Heart right ventricle (tissue), 16 donors: ENCODE measurements at places on chromosomes 12 and 14. TPM values are rescaled to one million over a fixed set of nuclear protein-coding genes. Genes with fewer than 3 reads are reported as not detected.

CAMKK2 gene
- total RNA-seq, result 17.0 TPM

DNA sequence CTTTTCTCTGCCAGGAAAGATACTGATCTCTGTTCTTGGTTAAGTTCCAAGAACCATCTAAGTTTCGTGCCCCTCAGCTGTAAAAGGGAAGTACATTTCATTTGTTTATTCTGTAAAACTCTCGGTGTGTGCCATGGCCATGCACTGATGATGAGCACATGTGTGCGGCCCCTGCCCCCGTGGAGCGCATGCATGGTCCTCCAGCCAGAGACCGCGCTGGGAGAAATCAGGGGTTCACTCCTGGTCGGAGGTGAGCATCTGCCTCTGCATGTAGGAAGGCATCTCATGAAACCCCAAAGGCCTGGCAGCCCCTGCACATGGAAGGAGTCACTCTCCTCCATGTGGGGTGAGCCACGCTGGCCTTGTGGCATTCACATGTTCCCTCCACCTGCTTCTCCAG is 102.5 kb upstream of the RTL1 start:
- peaks cover 12% of the 10 kb centered on the region for H3K27me3 ChIP-seq
- no peaks in the 10 kb centered on the region for H3K4me1 ChIP-seq
- no peak for DNase-seq
- no peak overlapping the region for H3K27ac ChIP-seq
- H3K36me3 ChIP-seq, result no peaks in the 10 kb centered on the region
- no peak overlapping the region for H3K4me3 ChIP-seq

BEGAIN gene
- 1.5 TPM for total RNA-seq

DNA sequence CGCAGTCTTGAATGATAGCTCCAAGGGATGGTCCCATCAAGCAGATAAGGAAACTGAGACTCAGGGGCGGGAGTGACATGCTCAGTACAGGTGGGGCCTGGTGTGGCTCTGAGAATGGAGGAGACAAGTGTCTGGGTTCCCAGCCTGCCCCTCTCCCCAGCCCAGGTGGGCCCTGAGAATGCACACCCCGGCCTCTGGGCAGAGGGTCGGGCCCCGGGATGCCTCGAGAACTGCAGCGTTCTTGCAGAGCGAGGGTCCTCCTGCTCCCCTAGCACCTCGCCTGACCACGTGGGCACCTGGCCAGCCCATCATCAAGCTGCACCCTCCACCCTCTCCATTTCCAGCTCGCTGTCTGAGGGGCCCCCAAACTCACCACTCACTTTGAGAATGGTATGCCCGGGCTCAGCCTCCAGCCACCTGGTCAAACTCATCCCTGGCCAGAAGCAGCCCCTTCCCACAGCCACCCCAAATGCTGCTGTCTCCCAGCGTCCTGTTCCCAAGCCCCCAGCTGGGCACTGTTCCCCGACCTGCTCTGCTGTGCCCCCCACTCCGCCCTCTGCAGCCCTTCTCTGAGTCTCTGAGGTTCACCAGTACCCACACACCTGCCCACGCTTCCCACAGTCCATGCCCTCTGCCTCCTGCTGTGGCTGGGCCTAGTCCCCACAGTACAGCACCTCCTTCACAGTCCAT is 44.3 kb downstream of the CYP46A1 start:
- no peak for DNase-seq
- no peaks in the 10 kb centered on the region for H3K36me3 ChIP-seq
- no peak overlapping the region for H3K27ac ChIP-seq
- no peak overlapping the region for H3K4me3 ChIP-seq

DNA sequence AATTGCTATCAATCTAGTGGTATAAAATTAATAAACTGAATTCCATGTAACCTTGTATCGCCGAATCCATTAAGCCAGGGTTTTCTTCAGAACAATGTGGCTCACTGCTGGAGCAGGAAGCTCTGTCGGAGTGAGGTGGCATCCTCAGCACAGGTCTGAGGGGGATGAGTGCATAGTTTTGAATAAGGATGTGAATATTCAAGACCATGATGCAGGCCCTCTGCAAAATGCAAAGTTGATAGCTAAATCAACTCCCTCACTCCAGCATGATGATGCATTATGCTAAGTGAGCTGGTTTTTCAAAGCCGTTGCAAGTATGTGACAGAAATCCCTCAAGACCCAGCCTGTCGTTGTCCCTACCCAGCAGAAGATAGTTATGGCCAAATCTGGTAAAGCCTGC is 53.0 kb downstream of the TRIM9 start:
- no peaks in the 10 kb centered on the region for H3K4me1 ChIP-seq
- H3K27ac ChIP-seq, result no peak overlapping the region
- DNase-seq, result no peak
- peaks cover under 1% of the 10 kb centered on the region for H3K27me3 ChIP-seq

GIT2 gene
- total RNA-seq, result 40.0 TPM

- peaks cover 3% of the 10 kb centered on the region for H3K4me1 ChIP-seq
- H3K27me3 ChIP-seq, result no peaks in the 10 kb centered on the region
- H3K36me3 ChIP-seq, result no peaks in the 10 kb centered on the region
- peak overlapping the region; percentile 3 for H3K27ac ChIP-seq
These were observed 27.2 kb upstream of the PTPRB start for GRCh38 chr12:70664465-70664881.

DNA sequence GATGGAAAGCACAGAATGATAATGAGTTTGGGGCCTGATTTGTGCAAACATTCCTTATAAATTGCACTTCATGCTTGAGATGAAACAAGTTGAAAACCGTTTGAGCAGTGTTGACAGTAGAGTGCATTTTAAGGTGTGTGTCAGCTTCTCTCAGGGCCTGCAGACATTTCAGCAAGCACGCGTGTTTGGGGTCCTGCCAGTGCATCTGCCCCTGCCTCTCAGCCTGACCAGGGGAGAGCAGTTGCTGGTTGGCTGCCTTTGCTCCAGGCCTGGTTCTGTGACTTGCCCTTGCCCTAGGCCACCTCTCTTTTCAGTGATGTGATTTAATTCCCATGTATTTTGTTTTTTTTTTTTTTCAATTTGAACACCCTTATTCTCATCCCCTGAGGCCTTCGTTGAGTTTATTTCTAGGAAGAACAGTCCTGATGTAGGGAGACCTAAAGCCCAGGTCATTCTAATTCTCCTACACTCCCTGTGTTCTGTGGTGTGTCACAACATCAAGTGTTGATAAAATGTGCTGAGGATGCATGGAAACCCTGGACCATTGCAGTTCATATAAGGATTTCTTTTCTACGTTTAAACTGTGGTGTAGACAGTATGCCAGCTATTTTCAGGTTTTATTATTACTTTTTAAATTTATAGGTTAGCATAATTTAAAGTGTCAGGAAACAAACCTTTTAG is 40.1 kb upstream of the AMN start:
- peaks cover 59% of the 10 kb centered on the region for H3K36me3 ChIP-seq
- H3K4me1 ChIP-seq, result no peaks in the 10 kb centered on the region
- no peak overlapping the region for H3K4me3 ChIP-seq
- H3K27ac ChIP-seq, result no peak overlapping the region
- DNase-seq, result no peak

DNA sequence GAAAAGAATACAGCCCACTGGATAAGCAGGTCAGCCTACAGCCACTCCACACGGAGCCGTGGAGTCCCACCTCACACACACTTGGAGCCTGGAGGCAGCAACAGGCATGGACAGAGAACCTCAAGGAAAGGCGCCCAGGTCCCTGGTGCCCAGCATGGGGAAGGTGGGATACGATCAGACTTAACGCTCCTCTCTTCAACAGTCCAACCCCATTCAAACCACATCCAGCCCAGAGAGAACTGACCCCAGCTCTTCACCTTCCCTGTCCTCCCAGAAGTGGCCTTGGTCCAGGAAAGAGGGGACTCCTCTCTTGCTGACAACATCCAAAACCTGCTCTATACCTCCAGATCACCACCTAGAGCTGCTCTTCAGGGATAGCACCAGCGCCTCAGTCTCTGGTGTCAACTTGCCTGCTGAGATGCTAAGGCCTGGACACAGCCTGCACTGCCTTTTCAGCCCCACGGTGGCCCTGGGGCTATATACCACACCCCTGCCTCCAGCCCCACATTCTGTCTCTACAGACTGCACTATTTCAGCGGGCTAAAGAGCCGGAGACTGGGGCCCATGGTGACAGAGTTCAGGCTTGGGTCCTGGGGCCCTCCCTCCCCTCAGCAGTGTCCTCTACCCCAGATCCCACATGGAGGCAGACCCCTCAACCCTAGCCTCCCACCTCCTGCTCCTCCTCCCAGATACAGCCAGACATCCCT is 7.0 kb downstream of the ADCY6 start:
- no peak for DNase-seq
- peak overlapping the region; percentile 99 for H3K27ac ChIP-seq
- H3K36me3 ChIP-seq, result peaks cover 18% of the 10 kb centered on the region

SPX gene
- 12.9 TPM for total RNA-seq

SSPN gene
- total RNA-seq, result 61.6 TPM

GPR84 gene
- total RNA-seq, result 0.32 TPM

GRCh38 chr14:81839056-81839455 is 305.4 kb upstream of the SEL1L start:
- no peaks in the 10 kb centered on the region for H3K4me1 ChIP-seq
- H3K4me3 ChIP-seq, result no peak overlapping the region
- no peaks in the 10 kb centered on the region for H3K27me3 ChIP-seq
- H3K36me3 ChIP-seq, result no peaks in the 10 kb centered on the region
- H3K27ac ChIP-seq, result no peak overlapping the region
